ENCODE measurements at places on chromosomes 12 and 14. TPM values are rescaled to one million over a fixed set of nuclear protein-coding genes. Genes with fewer than 3 reads are reported as not detected.

DNA sequence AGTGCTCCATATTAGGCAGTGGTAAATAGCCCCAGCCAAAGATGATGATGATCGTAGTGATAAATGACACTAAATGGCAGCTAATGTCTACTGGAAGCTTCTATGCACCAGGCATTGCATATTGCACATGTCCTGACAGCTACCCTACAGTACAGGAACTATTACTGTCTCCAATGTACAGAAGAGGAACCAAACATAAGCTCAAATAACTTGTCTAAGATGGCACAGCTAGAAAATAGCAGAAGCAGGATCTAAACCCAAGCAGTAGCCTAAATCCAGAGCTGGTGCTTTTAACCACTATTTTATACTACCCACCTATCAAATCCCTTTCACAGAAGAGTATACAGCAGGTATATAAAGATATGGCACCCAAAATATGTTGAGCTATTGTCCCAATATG is 28.9 kb downstream of the ESR2 start:
- H3K4me1 ChIP-seq: no peaks in the 10 kb centered on the region
- H3K4me3 ChIP-seq: no peak overlapping the region
- H3K27me3 ChIP-seq: no peaks in the 10 kb centered on the region
- no peaks in the 10 kb centered on the region for H3K36me3 ChIP-seq
- DNase-seq: no peak

GRCh38 chr12:8941691-8942478 is 7.6 kb downstream of the M6PR start:
- H3K36me3 ChIP-seq: peaks cover 65% of the 10 kb centered on the region
- DNase-seq: no peak
- H3K4me3 ChIP-seq: no peak overlapping the region
- H3K4me1 ChIP-seq: no peaks in the 10 kb centered on the region

VSX2 gene
- total RNA-seq: not detected

PARPBP gene
- 3.7 TPM for total RNA-seq

PPP1R13B gene
- total RNA-seq: 34.1 TPM

GRCh38 chr12:20426191-20426590 is 57.9 kb downstream of the PDE3A start:
- H3K4me1 ChIP-seq: no peaks in the 10 kb centered on the region
- H3K27ac ChIP-seq: no peak overlapping the region
- no peak for DNase-seq
- H3K36me3 ChIP-seq: no peaks in the 10 kb centered on the region
- no peak overlapping the region for H3K4me3 ChIP-seq
- H3K27me3 ChIP-seq: no peaks in the 10 kb centered on the region

- peaks cover 33% of the 10 kb centered on the region for H3K4me1 ChIP-seq
- H3K36me3 ChIP-seq: peaks cover 14% of the 10 kb centered on the region
- no peaks in the 10 kb centered on the region for H3K27me3 ChIP-seq
- DNase-seq: peak; percentile 89
Observed at GRCh38 chr12:7190268-7191055, 976 bp downstream of the PEX5 start.

RGS6 gene
- 2.0 TPM for total RNA-seq

EMC9 gene
- total RNA-seq: 23.8 TPM

- no peaks in the 10 kb centered on the region for H3K27me3 ChIP-seq
- DNase-seq: no peak
- no peaks in the 10 kb centered on the region for H3K36me3 ChIP-seq
Observed at GRCh38 chr12:114190971-114191370, 215.0 kb downstream of the TBX5 start.

DNA sequence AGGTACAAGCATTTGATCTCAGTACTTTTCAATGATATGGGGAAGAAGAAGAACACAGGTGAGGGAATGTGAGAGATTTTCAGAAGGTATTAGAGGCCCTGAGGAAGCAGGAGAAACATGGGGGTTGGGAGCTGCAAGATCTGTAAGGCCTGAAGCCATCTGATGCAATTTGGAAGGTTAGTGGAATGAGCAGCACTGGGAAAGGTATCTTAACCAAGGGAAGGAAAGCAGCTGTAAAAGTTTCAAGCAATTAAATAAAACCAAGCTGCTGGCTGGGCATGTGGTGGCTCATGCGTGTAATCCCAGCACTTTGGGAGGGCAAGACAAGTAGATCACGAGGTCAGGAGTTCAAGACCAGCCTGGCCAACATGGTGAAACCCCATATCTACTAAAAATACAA is 104.4 kb upstream of the PARP11 start:
- no peaks in the 10 kb centered on the region for H3K36me3 ChIP-seq
- DNase-seq: no peak
- no peak overlapping the region for H3K27ac ChIP-seq
- H3K4me3 ChIP-seq: no peak overlapping the region
- H3K4me1 ChIP-seq: no peaks in the 10 kb centered on the region
